ENCODE measurements at places on chromosomes 12 and 14. TPM values are rescaled to one million over a fixed set of nuclear protein-coding genes. Genes with fewer than 3 reads are reported as not detected.

- DNase-seq, result peak; percentile 3
These were observed at the start of gene PLEKHD1 for GRCh38 chr14:69484444-69485314. Gene PLEKHD1 (plus strand): TSS chr14:69484728. CDS start chr14:69484966, 238 bp downstream.

Gene CD163L1
- total RNA-seq, result not detected

DNA sequence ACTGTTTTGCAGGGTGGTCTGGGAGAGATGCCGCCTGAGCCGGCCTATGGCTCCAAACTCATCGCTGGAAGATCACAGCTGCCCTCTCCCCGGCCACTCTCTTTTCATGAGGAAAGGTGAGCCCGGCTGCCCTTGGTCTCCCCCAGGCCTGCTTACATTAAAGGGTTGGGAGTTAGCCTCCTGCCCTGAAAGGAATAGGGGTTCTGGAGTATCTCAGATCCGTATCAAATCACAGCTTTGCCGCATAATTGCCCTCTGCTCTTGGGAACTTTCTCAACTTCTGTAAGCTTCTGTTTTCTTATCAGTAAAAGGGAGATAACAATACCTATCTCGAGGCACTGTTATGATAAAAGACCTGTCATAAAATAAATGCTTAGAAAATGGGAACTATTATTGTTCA, 17.6 kb downstream of the PHLDA1 start:
- DNase-seq, result no peak

DNA sequence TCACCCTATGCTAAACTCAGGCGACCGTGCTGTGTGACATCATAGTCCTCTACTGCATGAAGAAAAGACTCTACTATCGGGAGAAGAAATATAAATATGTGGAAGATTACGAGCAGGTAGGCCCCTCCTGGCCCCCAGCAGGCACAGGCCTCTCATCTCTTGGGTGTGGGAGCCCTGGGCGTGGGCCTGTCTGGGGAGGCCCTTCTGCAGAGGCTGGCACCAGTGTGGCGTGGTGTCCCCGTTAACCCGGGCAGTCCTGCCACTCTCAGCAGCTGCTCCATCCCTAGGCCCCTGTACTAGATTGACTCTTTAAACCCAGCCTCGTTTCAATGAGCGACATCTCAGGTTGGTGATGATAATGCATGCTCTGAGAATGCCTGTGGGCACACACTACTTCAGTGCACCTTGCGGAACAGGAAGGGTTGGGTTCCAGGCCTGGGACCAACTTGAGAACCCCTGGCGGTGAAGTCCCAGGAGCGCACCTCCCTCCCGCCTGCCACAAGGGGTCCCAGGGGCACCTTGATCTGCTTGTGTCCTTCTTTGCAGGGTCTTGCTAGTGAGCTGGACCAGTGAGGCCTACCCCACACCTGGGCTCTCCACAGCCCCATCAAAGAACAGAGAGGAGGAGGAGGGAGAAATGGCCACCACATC, 23.2 kb downstream of the P2RX4 start:
- DNase-seq, result no peak

- no peak for DNase-seq
These were observed 34.4 kb downstream of the CORO1C start for GRCh38 chr12:108696996-108697290.

DNA sequence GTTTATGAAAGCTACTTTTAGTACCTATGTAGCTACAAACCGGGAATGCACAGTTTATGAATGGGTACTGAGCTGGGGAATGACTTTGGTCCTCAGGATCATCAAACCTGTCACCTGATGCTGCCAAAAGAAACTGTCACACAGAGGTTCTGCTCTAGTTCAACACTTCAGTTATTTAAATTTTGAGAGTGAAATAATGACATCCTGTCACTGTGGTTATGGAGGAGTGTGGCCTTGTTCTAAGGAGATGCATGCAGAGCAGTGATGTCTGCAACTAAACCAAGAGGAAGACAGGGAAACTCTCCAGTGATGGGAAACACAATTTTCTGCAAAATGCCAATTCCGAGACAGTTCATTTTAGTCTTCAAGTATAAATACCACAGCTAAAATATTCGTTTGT, 4.8 kb upstream of the AEBP2 start:
- no peak for DNase-seq

GRCh38 chr12:12428047-12428446, 71.2 kb downstream of the BORCS5 start:
- DNase-seq, result no peak

GRCh38 chr14:32167907-32168306, 33.9 kb upstream of the RNU6-7 start:
- DNase-seq, result no peak

- no peak for DNase-seq
These were observed 73.2 kb upstream of the SCN8A start for GRCh38 chr12:51517800-51518199.

- no peak for DNase-seq
These were observed 215.3 kb downstream of the CEP128 start for GRCh38 chr14:80726211-80726610.

Gene GPRC5A
- not detected for total RNA-seq

DNA sequence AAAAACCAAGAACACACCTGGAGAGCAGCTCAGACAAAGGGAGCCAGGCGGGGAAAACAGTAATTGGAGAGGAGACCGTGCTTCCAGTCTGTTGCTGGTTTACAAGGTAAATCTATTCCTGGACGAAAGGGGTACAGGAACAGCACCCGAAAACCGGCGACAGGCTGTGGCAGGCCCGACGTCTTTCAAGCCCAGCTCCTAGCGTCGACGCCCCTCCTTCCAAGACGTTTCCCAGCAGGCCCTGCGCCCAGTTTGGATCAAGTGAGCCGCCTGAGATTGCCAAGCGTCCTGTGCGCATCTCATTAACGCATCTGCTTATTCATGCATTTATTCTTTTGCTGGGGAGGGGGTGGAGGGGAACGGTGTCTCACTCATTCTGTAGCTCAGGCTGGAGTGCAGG, 1.4 kb downstream of the C12orf56 start:
- no peak for DNase-seq

GRCh38 chr12:169528-170370, 44.2 kb downstream of the SLC6A12 start:
- DNase-seq, result no peak

Gene PLXNC1
- 8.8 TPM for total RNA-seq

GRCh38 chr12:61706783-61707182, 553.4 kb upstream of the USP15 start:
- DNase-seq, result no peak

DNA sequence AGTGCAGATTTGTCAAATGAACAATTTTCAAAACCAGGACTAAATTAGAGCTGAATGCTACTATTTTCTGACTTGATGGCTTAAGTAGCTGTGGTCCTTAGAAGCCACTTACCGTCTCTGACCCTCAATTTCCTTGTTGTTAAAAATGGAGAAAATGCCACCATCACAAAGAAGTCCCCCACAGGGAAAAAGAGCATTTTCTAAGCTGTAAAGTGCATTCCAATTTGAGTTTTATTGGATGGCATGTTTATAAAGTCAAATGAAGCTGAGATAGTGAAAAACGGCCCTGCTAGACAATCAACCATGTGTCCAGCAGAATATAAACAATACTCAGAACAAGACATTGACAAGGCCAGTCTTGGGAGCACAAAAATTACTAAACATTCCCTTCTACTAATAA, 53.6 kb downstream of the GOLGA5 start:
- no peak for DNase-seq

- no peak for DNase-seq
These were observed 73.2 kb downstream of the FERMT2 start for GRCh38 chr14:52877628-52878027.

Gene EPYC
- total RNA-seq, result not detected

Gene KCNK13
- not detected for total RNA-seq

Gene BAZ1A
- 47.4 TPM for total RNA-seq

GRCh38 chr12:49903351-49903699, 375 bp downstream of the FAIM2 start:
- no peak for DNase-seq

GRCh38 chr14:59328454-59328853, 136.7 kb downstream of the GPR135 start:
- peak; percentile 14 for DNase-seq
